ENCODE measurements at places on chromosomes 6 and 20. TPM values are rescaled to one million over a fixed set of nuclear protein-coding genes. Genes with fewer than 3 reads are reported as not detected.

GRCh38 chr6:130216620-130217019, 6.1 kb downstream of the SAMD3 start:
- no peak for DNase-seq

DNA sequence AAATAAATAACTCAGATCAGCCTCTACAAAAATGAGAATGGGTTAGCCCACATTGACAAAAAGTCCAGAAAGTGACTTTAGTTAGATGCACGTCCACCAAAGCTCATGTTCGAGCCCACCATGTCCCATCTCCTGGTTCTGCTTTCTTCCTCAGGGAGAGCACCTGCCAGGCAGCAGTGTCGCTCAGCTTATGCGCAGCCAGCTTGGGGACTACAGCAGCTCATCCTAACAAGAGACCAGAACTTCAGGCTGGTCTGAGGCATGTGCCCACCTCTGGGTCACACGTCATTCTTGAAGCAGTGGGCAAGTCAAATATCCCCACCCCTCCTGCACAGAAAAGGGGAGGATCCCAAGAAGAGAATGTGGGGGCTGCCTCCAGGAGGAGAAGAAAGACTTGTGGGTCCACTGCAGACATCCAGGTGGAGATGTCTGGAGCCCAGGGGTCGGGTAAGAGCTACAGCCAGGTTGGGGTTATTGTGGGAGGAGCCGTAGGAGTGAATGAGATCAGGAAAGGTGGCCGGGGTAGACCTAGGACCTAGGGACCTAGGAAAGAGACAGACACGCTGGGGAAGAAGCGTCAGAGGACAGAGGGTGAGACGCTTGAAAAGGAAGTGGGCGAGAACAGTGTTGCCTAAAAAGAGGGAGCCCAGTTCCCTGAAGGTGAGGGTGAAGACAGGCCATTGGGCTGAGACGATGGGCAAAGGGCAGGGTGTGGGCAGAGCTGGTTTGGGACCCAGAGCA, 52.5 kb downstream of the SSR1 start:
- DNase-seq: no peak

DNA sequence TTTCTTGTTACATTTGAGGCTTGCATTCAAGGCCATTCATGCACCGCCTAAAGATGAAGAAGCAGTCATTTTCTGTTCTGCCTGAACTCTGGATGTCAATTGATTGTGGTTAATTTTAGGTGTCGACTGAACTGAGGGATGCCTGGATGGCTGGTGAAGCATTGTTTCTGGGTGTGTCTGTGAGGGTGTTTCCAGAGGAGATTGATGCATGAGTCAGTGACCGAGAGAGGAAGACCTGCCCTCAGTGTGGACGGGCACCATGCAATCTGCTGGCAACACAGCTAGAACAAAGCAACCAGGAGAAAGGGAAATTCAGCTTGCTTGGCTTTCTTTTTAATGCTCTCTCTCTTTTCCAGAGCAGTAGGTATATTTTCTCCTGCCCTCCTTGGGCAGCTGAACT, 164.1 kb upstream of the ECI2 start:
- DNase-seq: no peak

- DNase-seq: no peak
Observed at GRCh38 chr6:3593161-3593560, 136.3 kb upstream of the SLC22A23 start.

DNA sequence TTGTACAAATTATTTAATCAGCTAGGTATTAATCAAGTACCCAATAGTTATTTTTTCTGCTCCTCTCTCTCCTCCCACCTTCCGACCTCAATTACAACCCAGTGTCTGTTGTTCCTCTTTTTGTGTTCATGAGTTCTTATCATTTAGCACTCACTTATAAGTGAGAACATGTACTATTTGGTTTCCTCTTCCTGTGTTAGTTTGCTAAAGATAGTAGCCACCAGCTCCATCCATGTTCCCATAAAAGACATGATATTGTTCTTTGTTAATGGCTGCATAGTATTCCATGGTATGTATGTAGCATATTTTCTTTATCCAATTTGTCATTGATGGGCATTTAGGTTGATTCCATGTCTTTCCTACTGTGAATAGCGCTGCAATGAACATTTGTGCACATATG, 652.8 kb upstream of the CITED2 start:
- no peak for DNase-seq

The LY6G6D gene
- not detected for total RNA-seq

The PDE7B gene
- 0.07 TPM for total RNA-seq

The CCN5 gene
- not detected for total RNA-seq

The DEFB124 gene
- 0.52 TPM for total RNA-seq

The FABP7 gene
- 6.6 TPM for total RNA-seq

The IL17A gene
- not detected for total RNA-seq
